CD8-positive, alpha-beta T cell (primary cell): ENCODE measurements at places on chromosomes 5 and 9. TPM values are rescaled to one million over a fixed set of nuclear protein-coding genes. Genes with fewer than 3 reads are reported as not detected.

- no peak for DNase-seq
These were observed 22.5 kb downstream of the APBA1 start for GRCh38 chr9:69649566-69650250.

AP3B1 gene
- total RNA-seq, result 25.0 TPM

GRCh38 chr5:78600687-78601414, 47.7 kb downstream of the LHFPL2 start:
- DNase-seq, result no peak

TMC1 gene
- total RNA-seq, result not detected

DNA sequence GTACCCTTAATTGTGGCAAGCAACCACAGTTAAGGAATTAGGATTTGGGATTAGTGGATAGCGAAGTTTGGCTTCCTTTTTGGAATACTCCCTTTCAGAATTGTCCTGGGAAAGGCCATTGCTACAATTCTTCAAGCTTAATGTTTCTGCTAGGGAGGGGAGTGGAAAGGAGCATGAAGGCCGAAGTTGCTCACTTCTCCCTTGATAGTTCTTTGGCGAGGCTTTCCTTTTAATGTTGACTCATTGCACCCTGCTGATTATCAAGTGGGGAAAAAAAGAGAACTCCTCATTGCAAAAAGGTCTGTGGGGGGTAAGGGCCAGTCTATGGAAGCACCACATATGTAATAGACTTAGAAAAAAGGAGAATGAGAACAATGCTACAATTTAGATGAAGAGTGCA, 30.7 kb downstream of the GRIN3A start:
- no peak for DNase-seq

QRFP gene
- not detected for total RNA-seq

DNA sequence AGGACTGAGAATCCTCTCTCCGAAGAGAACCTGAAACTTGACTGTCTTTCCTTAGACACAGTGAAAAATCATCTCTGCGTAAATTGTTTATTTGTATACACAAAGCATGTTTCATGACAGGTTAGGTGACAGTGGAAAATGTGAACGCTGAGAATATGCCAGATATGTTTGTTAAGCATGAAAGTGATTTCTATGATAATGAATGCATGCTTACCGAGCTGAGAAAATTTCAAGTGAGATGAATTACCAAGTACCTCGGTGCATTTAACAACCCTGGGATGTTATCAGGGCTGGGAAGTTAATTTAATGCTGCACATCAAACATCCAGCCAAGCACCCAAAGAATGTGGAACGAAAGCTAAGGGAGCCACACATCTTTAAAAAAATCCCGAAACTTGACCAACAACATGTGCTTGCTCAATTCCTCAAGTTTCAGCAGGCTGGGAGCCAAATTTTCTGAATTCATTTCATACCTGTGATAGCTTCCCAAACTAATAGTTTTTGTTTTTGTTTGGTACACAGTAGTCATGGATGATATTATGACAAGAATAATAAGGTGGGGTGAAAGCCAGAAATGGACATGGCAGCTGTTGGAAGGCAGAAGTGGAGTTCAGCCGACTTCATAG, 336.9 kb downstream of the ARHGEF28 start:
- DNase-seq, result no peak

DNA sequence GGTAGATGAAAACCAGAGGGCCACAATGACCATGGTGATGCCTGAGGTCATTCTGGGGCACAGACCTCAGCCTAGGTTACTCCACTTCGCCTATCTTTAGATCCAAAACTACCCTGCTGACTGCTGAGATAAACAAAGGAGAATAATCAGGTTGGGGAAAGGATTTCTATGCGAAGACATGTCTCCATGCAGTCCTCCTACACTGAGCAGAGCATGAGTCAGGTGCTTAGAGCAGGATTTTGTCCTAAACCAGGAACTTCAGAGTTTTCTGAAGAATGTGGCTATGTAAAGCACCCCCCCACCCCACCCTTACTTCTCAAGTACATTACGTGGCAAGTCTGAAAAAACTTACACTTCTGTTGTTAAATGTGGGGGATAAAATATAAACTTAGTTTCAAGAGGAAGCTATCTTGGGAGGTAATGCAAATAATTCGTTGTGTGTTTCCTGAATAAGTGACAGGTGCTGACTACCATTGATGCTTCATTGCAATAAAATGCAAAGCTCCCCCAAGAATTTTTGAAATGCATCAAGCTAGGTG, 19.4 kb downstream of the PDCD1LG2 start:
- no peak for DNase-seq

GRCh38 chr9:127968700-127969383, 11.9 kb downstream of the EEIG1 start:
- no peak for DNase-seq

DNA sequence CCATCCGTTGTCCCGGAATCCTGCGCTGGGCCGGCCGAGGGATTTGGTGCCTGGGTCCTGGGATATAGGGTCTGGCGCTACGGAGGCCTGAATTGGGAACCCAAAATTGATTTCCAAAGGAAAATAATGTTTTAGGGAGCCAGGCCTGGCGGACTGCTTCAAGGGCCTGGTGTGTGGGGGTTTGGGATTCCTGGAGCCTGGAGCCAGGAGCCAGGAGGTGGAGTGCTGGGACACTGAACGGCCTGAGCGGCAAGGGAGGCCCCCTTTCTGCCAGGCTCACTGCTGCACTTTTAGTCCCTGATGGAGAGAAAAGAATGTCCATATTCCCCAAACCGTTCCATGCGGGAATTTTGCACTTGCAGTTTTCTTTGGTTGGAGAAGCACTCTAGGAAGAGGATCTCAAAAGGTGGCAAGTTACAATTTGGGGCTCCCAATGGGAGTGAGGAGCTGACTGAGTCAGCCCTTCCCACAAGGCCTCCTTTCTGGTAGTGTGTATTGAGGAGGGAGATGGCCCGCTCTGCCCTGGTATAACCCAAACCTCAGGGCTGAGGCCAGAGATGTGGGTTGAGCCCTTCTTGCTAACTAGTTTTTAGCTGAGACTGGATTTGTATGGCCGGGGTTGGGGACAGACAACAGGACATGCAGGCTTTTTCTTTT, 2.2 kb downstream of the LMX1B start:
- DNase-seq, result no peak

GABRG2 gene
- total RNA-seq, result not detected

PHYHD1 gene
- 1.0 TPM for total RNA-seq

DNA sequence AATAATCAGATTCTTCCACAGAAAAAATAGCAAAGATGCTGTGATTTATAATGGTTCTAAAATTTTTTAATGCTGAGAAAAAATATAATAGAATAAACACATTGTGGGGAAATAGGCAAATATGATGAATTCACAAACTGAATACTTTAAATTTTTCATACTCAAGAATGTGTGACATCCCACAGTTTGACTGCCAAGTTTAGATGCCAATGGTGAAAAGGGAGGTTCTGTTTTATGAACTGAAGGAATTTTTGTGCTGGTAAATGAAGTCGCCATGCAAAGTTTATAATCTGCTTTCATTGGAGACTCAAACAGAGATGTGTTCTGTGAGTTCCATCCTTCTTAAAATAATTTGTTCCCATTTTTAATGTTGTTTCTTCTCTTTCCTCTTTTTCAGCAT, 367.5 kb upstream of the ADAMTS16 start:
- no peak for DNase-seq

DNA sequence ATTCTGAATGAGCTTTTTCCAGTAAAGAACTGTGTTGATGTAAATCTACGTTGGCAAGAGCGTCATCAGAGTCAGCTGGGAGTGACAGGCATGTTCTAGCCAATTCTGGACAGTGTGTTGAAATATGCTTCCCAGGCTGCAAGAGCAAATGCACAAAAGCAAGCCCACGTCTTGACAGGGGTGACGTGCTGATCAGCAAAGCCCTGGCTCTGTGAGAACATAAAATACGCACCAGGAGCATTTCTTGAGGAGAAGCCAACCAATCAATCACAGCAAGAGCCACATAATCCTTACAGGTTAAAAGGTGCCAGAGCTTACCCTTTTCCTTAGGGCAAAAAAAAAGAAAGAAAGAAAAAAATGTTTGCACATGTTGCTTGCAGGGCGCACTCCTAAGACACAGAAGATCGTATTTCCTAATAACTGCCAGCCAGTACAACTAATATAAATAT, 148.1 kb downstream of the PDE4D start:
- no peak for DNase-seq

DNA sequence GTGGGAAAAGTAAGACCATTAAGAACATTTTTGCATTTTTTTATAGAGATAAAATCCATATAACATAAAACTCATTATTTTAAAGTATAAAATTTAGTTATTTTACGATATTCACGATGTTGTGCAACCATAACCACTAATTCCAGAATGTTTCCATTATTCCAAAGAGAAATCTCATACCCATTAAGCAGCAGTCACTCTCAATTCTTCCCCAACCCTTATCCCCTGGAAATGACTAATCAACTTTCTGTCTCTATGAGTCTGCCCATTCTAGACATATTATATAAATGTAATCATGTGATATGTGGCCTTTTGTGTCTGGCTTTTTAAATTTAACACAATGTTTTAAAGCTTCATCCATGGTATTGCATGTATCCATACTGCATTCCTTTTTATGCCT, 115.6 kb upstream of the ADAMTSL1 start:
- no peak for DNase-seq

CCNO gene
- total RNA-seq, result not detected

TSSK1B gene
- not detected for total RNA-seq
